ENCODE measurements at places on chromosomes 4 and X. TPM values are rescaled to one million over a fixed set of nuclear protein-coding genes. Genes with fewer than 3 reads are reported as not detected.

The SAGE1 gene
- total RNA-seq, result not detected

The SPOCK3 gene
- not detected for total RNA-seq

The MECP2 gene
- 113 TPM for total RNA-seq

GRCh38 chrX:11215191-11215921 is 77.9 kb upstream of the AMELX start:
- no peak overlapping the region for H3K27ac ChIP-seq
- DNase-seq, result no peak
- H3K4me3 ChIP-seq, result no peak overlapping the region

DNA sequence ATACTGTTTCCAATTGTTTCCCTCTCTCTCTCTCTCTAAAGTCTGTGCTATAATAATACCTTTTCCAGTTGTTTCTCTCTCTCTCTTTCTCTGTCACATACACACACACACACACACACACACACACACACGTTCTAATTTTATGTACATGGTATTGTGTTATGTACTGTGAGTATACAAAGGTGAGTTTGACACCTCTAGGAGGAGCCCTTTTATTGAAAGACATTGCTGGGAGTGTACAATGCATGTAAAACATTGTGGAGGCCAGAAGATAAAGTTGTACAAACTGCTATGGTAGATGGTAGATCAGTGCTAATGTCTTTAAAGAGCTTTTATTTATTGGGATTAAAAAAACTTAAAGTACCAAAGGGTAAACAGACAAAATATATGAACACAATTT is 53.6 kb downstream of the BLTP1 start:
- H3K4me3 ChIP-seq, result no peak overlapping the region
- no peaks in the 10 kb centered on the region for H3K27me3 ChIP-seq
- no peak for DNase-seq
- no peak overlapping the region for H3K27ac ChIP-seq

DNA sequence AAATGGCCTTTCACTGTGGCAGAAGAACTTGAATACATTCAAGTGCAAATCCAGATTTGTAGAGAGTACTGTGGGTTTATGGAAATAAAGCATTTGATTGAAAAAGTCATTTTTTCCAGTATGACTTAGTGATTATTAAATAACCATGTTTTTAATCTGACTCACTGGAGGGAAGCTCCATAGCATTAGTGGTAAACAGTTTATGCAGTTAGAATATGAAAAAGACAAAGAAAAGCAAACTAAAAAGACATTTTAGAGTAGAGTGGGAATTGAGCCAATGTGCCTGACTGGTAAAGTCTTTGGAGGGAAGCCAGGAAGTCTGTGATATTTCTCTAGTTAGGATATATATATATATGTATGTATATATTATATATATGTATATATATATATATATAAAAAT is 53.4 kb downstream of the FAT4 start:
- H3K27me3 ChIP-seq, result no peaks in the 10 kb centered on the region
- DNase-seq, result no peak
- peak overlapping the region; percentile 36 for H3K27ac ChIP-seq

All from thoracic aorta (tissue), 2 donors.